Posterior vena cava (tissue), 2 donors: ENCODE measurements at places on chromosomes 2 and 18. TPM values are rescaled to one million over a fixed set of nuclear protein-coding genes. Genes with fewer than 3 reads are reported as not detected.

DNA sequence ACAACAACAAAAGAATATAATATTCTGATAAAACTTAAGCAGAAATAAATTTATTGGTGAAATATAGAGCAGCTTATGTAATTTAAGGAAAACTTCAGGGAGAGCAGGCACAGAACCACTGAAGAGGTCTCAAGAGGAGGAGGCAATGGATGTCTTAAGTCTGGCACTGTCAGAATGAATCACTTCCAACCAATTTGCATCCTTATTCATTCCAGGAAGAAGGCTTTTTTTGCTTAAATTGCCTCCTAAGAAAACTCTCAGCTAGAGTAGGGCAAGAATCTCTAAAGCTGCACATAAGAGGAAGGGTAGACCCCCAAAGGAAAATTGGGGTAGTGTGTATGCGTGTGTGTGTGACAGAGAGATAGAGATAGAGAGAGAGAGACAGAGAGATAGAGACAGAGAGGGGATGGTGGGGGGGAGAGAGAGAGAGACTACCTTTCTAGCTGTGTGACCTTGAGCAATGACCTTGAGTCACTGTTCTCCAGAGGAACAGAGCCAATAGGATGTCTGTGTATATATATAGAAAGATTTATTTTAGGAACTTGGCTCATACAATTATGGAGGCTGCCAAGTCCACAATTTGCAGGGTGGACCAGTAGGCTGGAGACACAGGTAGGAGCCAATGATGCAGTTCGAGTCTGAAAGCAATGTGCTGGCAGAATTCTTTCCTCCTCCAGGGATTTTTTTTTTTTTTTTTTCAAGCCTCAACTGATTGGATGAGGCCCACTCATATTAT, 96.4 kb upstream of the LINC00305 start:
- no peak for DNase-seq

GRCh38 chr2:102550151-102550550, 69.2 kb upstream of the SLC9A2 start:
- DNase-seq: no peak

DNA sequence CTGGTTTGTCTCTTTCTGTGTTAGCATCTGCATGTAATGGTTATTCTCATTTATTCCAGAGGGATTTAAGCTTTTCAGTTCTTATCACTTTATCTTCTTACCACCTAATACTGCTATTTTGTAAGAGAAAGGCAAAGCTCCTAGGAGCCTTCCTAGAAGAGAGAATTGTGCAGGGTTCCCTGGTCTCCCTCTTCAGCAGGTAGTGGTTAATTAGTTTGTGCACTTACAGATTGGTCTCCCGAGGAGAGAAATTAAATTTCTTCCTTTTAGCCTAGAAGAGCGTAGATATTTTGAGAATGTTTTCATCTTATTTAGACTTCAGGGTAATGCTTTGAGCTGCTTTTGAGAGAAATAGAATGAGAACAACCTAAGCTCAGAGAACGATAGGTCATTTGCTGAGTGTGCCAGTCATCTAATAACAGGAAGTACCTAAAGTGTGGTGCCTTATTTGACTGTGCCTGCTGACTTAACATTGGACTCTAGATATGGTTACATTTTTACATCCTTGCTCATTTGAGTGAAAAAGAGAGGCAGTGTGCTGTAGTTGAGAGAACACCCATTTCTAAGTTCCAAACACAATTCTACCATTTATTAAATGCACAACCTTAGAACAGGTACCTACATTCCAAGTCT, 651.4 kb downstream of the STK39 start:
- DNase-seq: no peak

The UBXN2A gene
- 22.1 TPM for total RNA-seq

DNA sequence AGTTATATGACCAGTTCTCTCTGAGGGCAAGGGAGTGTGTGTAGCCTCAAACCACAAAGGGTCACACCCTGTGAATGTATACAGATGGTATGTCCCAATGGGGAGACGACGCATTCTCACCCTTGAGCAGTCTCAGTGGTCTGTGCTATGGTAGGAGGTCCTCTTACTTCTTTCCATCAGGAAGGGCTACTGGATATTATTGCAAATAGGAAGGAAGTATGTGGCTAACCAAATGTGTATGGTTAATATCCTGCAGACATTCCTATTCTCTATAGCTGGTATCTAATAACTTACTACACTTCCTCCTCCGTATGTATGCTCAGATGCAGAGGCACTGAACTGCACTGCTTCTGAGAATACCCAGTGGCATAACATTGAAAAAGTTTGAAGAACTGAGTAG, 306.7 kb upstream of the CCDC68 start:
- DNase-seq: no peak

- no peak for DNase-seq
Observed at GRCh38 chr2:188853307-188853706, 120.9 kb upstream of the COL3A1 start.

GRCh38 chr18:38025433-38026038, 459.9 kb upstream of the CELF4 start:
- no peak for DNase-seq

DNA sequence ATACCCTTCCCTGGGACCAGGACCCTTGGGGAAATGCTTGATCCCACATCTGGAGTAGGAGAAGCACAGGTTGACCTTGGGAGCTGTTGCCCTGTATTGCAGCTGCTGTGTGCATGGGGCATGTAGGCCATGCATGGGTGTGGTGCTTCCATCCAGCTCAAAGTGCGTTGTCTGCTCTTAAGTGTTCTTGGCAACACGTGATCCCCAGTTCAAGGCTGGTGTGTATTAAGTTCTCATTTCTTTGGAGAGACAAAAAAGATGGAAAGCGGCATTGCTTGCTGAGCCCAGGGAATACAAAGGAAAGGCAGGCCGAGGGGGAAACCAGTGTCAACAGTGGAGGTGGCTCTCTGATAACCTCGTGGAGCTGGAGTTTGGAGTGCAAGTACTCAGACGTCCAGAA, 110.7 kb downstream of the RTP5 start:
- no peak for DNase-seq

DNA sequence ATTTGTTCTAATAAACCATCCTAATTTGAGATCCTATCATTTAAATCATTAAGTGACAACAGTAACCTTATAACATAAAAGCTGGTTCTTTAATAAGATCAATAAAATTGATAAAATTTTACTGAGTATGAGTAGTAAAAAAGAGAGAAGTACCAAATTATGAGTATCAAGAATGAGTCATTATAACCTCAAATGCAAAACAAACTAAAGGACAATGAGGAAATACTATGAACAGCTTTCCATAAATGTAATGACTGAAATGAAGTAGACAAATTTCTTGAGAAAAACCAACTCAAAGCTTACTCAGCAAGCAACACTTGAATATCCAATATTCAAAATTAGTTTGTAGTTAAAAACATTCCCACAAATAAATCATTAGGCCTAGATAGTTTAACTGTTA, 433.0 kb downstream of the ZEB2 start:
- no peak for DNase-seq

The GRP gene
- not detected for total RNA-seq

DNA sequence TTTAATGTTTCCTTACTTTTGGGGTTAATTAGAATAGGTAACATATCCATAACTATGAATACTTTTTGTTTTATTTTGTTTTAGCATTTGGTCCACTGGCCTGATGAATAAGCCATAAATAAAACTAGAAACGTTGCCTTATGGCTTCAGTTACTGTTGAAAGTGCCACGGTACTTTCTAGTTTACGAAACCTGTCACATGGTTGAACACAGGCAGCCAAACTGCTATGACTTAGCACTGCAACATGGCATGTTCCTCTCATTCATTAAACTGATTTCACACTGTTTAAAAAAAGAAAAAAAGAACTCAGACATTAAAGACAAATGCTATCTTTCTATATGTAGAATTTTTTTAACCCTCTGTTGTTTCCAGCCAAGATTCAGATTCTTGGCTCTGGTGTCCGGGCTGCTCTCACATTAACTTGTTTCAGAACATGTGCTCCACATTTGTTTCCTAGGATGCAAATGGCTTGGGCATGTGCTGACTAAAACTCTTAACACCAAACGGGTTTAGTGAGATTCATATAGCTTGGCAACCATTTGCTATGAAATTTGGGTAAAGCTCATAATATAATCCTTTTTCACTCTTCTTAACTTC, 323.9 kb upstream of the RND3 start:
- DNase-seq: no peak

GRCh38 chr2:72115110-72116080, 32.3 kb downstream of the CYP26B1 start:
- peak; percentile 88 for DNase-seq

The CD302 gene
- 52.4 TPM for total RNA-seq

The CNTNAP5 gene
- not detected for total RNA-seq

DNA sequence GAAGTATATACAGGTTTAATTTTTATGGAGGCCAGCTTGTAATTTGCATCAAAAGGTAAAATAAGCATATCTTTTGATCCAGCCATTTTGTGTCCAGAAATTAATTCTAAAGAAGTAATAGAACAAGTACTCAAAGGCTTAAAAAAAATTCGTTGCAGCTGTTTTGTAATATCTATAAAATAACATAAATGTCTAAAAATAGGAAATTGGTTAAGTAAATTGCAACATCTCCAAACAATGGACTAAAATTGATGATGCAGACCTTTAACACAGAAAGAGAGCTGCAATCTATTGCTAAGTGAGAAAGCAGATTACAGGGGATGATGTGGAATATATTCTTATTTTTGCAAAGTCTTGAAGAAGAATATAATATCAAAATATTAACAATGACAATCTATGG, 19.4 kb downstream of the AAK1 start:
- DNase-seq: no peak

The AQP4 gene
- total RNA-seq: not detected

DNA sequence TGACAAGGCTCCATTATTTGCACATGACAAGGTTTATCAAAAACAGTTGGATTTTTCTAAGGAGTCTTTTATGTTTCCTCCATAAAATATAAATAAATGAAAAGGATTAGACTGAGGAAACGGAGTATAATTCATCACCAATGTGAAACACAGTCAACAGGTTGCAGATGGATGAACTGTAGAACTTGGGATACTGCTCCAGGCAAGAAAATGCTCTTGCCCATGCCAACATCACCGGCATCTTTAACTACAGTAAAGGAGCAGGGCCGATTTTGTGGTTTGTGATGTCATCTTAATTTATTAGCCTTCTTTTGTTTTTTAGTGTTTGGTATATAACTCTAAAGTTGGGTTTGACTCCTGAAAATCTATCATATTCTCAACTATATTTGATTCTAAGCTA, 577.3 kb downstream of the EPHA4 start:
- no peak for DNase-seq

DNA sequence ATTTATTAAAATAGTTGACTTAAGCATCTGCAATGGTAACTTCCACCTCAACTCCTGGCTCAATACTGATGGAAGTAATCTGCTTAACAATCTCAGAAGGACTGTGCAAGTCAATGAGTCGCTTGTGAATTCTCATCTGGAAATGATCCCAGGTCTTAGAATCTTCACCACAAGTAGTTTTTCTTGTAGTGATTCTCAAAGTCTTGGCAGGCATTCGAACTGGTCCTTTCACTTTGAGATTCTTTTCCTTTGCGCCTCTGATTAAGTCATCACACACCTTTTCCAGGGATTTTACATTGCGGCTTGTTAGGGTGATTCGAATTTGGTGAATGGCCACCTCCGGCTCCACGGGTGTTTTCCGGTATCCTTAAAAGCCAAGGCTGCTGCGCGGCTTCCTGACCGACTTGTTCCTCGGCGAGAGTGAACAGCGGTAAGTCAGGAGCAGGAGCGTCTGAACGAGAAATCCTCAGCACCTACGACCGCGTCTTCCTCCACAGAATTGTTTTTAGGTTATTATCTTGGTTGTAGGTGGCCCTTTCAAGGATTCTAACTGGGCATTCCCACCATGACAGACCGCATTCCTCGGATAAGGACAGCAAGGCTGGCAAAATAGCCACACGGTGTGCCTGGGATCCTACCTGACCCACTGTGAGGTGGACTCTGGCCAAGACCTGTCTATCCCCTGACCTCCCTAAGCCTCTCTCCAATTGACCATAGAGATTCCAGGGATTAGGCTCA, 23.8 kb upstream of the SLC20A1 start:
- DNase-seq: peak; percentile 69

- no peak for DNase-seq
Observed at GRCh38 chr18:52937840-52938239, 597.8 kb downstream of the DCC start.

DNA sequence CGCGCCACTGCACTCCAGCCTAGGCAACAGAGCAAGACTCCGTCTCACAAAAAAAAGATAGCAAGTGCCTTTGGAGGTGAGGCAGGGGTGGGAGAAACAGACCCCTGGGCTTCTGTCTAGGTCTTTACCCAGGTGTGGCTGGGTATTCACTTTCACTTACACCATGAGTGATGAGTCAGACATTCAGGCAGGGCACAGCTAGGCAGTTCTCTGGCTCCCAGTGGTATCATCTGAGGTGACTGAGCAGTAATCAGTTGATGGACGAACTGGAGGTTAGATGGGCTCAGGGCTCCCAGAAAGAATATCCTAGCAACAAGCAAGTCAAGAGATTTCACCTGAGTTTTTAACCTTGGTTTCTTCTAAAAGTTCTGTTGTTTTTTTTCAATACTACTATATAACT, 107.0 kb upstream of the RAB6C start:
- DNase-seq: no peak
